Mesangial cell (primary cell): ENCODE measurements at places on chromosomes 3 and 15. TPM values are rescaled to one million over a fixed set of nuclear protein-coding genes. Genes with fewer than 3 reads are reported as not detected.

The FRMD5 gene
- 8.5 and 10.8 TPM in 2 replicates for total RNA-seq

The EAF1 gene
- 25.9 and 32.2 TPM in 2 replicates for total RNA-seq

The TJP1 gene
- 78.2 and 90.4 TPM in 2 replicates for total RNA-seq

The CD96 gene
- 0.13 TPM in 1 of 2 replicates, not detected in the other for total RNA-seq

The ARHGEF26 gene
- 3.6 and 4.4 TPM in 2 replicates for total RNA-seq

The TGM5 gene
- total RNA-seq = not detected in 2 replicates

The PLD1 gene
- total RNA-seq = 11.1 and 14.2 TPM in 2 replicates

The ZNF662 gene
- 1.1 and 1.8 TPM in 2 replicates for total RNA-seq

The GPR62 gene
- 0.25 and 0.49 TPM in 2 replicates for total RNA-seq

The SLC24A5 gene
- not detected in 2 replicates for total RNA-seq

The CCNL1 gene
- total RNA-seq = 37.3 and 50.2 TPM in 2 replicates

The CIDEC gene
- 0.13 TPM in 1 of 2 replicates, not detected in the other for total RNA-seq

The EOMES gene
- total RNA-seq = not detected in 2 replicates

The SNTN gene
- total RNA-seq = not detected in 2 replicates

The TMEM207 gene
- total RNA-seq = not detected in 2 replicates

The GRAMD2A gene
- total RNA-seq = 0.16 and 1.1 TPM in 2 replicates

The CLRN1 gene
- not detected in 2 replicates for total RNA-seq

The IRAK2 gene
- 2.3 and 6.7 TPM in 2 replicates for total RNA-seq

The ALDH1L1 gene
- total RNA-seq = 0.25 and 0.49 TPM in 2 replicates

The LHFPL4 gene
- not detected in 2 replicates for total RNA-seq
